NCI-H1092 (cell line): ENCODE measurements at places on chromosomes 2 and 18.

GRCh38 chr2:26610504-26611335 lies 30.4 kb downstream of the CIB4 start:
- no peak for DNase-seq

- DNase-seq: no peak
These were observed 123.7 kb upstream of the SMAD2 start for GRCh38 chr18:48053881-48054816.

GRCh38 chr2:168635065-168635577 lies 167.3 kb upstream of the NOSTRIN start:
- DNase-seq: no peak

- DNase-seq: no peak
These were observed 39.9 kb downstream of the TANK start for GRCh38 chr2:161199912-161200701.

GRCh38 chr2:42844901-42845821 lies 52.8 kb upstream of the HAAO start:
- no peak for DNase-seq

- no peak for DNase-seq
These were observed 43.9 kb downstream of the TBC1D8 start for GRCh38 chr2:101107241-101107640.
